ENCODE measurements at places on chromosomes 11 and 22.

DNA sequence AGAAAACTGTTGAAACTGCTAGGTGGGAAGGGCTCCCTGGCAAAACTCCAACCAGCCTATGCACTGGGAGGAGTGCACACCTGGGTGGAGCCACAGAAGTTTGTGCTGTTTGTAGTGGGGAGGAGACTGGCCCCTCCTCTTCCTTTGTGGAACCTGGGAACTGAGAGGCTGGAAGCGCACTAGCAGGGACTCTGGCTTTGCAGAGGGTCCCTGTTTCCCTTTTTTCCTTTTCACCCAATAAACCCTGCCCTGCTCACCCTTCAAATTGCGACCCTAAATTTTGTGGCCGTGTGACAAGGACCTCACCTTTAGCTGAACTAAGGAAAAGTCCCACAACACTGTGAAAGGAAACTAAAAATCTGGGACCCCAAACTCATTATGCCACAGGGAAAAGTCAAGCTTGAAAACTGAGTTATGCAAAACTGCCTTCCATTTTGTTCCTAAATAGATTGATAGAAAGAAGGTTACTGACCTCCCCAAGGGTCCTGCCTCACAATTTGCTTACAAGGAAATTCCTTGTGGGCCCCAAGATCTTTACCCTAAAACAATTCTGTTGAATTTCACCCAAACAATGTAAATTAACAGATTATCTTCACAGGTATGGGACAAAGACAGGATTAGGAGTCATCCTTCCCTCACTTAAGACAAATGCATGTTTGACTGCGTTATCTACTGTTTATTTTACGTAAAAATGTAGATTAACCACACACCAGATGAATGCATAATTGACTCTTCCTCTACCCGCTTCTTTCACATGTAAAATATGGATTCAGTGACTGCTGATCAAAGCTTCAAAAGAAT, 81.0 kb downstream of the SLC36A4 start:
- peaks cover 16% of the 10 kb centered on the region for H3K27me3 ChIP-seq
- no peaks in the 10 kb centered on the region for H3K4me1 ChIP-seq
- no peaks in the 10 kb centered on the region for H3K36me3 ChIP-seq
- DNase-seq: no peak
- no peak overlapping the region for H3K27ac ChIP-seq

DNA sequence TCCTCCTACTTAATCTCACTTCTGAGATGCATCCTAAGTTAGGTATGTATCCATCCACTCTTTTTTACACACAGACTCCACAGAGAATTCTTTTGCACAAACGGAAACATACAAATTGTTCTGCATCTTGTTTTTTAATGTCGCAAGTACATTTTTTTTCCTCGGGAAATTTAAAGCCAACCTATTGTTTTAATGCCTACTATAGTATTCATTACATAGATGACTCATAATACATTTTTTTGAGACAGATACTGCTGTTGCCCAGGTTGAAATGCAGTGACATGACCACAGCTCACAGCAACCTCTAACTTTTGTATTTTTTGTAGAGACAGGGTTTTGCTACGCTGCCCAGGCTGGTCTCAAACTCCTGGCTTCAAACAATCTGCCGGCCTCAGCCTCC, 90.8 kb upstream of the TMEM45B start:
- peaks cover 3% of the 10 kb centered on the region for H3K4me1 ChIP-seq
- H3K36me3 ChIP-seq: peaks cover 7% of the 10 kb centered on the region
- no peak overlapping the region for H3K27ac ChIP-seq
- no peak for DNase-seq

- peaks cover 31% of the 10 kb centered on the region for H3K27me3 ChIP-seq
- no peaks in the 10 kb centered on the region for H3K36me3 ChIP-seq
- H3K4me3 ChIP-seq: no peak overlapping the region
- DNase-seq: no peak
- peaks cover 17% of the 10 kb centered on the region for H3K4me1 ChIP-seq
Observed at GRCh38 chr11:2136209-2136951, 2.8 kb downstream of the IGF2 start.

DNA sequence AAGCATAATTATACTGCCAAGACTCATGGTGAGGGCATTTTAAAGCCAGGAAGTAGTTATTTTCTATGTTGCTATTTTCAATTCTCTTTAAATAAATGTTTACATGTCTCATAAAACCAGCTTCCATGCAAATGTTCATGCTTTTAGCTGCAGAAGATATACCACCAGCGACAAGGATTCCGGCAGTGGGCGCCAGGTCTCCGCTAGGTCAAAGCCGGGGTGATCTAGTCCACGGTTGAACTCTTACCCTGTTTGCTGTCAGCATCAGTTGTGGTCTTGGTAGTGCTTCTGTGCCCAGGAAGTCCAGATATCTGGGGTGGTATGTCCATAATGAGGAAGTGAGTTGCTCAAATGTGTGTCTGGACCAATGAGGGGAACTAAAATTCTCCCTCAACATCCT, 265.7 kb downstream of the BRD1 start:
- no peaks in the 10 kb centered on the region for H3K4me1 ChIP-seq
- no peak overlapping the region for H3K27ac ChIP-seq
- no peaks in the 10 kb centered on the region for H3K27me3 ChIP-seq
- H3K4me3 ChIP-seq: no peak overlapping the region
- no peak for DNase-seq

GRCh38 chr11:118789501-118790356, 1.2 kb downstream of the DDX6 start:
- peak; percentile 50 for DNase-seq
- peaks cover 30% of the 10 kb centered on the region for H3K4me1 ChIP-seq
- H3K4me3 ChIP-seq: peak overlapping the region; percentile 98
- H3K27ac ChIP-seq: peak overlapping the region; percentile 99

- no peaks in the 10 kb centered on the region for H3K27me3 ChIP-seq
- peak overlapping the region; percentile 80 for H3K27ac ChIP-seq
- H3K36me3 ChIP-seq: no peaks in the 10 kb centered on the region
- H3K4me3 ChIP-seq: no peak overlapping the region
- H3K4me1 ChIP-seq: peaks cover 35% of the 10 kb centered on the region
- DNase-seq: no peak
Observed at GRCh38 chr22:17629641-17630040, 1.1 kb upstream of the ATP6V1E1 start.

- peaks cover 49% of the 10 kb centered on the region for H3K4me1 ChIP-seq
- H3K4me3 ChIP-seq: no peak overlapping the region
- peak overlapping the region; percentile 79 for H3K27ac ChIP-seq
Observed at GRCh38 chr22:26550498-26551033, 38.3 kb upstream of the TFIP11 start.

All from naive thymus-derived CD8-positive, alpha-beta T cell (primary cell).